Osteoblast (primary cell): ENCODE measurements at places on chromosomes 4 and X. TPM values are rescaled to one million over a fixed set of nuclear protein-coding genes. Genes with fewer than 3 reads are reported as not detected.

DNA sequence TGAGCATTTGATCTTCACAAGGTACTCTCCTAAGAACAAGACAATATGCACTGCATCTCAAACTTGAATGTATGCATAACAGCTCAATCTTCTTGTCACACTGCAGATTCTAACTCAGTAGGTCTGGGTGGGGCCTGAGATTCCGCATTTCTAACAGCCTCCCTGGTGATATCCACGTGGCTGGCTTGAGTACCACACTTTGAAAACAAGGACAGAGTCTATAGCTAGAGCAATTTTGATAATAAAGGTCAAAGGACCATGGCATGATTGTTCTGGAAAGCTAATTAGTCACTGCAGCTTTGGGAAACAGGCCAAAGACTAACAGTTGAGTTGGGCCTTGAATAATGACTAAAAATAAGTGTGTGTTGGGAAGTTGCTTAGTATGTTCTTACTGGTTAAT lies 213.3 kb downstream of the GBA3 start:
- no peak for DNase-seq

Gene SRPX
- total RNA-seq = 76.7 and 93.1 TPM in 2 replicates

- DNase-seq = no peak
Observed at GRCh38 chr4:100417565-100417964, 100.3 kb downstream of the EMCN start.

- DNase-seq = no peak
Observed at GRCh38 chrX:69988955-69989394, 60.8 kb downstream of the AWAT2 start.

- no peak for DNase-seq
Observed at GRCh38 chrX:48636301-48636700, 39.0 kb downstream of the WDR13 start.

DNA sequence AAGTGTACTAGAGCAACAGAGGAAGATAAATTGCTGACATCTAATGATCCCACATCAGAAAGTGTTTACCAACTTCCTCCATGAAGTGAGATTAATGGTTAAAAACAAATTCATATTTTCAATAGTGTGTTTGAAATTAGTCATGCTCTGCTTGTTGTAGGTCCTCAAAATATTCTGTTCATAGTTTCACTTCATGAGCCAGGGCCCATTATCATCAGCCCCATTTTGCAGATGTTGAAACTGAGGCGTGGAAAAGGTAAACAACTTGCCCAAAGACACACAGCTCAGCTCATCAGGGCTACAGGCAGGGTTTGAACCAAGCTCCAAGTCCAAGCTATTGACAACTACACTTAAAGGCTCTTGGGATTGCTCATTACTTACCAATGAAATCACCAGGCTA lies 103.5 kb upstream of the PPARGC1A start:
- no peak for DNase-seq

DNA sequence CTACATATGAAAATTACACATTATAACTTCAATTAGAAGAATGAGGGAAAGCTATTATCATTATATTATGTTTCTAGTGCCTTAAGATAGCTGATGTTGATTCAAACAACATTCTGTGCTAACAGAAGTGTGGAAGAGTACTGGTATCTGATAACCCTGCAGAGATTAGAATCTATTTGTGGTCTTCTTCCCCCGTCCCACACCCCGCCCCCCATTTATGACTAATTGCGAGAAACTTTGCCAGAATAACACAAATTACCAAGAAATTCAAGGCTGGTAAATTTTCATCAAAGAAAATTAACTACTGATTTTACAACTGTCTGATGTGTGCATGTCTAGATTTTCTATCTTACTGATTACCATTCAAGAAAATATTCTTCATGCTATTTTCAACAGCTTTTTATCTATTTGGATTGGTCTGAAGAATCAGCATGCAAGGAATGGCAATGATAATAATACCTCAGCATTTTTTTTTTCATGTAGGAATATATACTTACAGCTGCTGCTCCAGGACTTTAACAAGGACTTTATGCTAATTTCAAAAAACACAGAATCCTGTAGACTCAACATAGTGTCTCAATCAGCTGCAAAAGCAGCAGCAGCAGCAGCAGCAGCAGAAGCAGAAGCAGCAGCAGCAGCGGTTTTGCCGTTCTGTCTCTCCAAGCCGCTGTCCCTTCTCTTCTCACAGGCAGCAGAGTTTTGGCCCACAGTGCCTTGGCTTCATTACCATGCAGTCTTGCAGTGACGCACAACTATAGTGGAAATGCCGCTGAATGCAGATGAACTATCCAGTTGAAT lies 126.7 kb downstream of the FRYL start:
- no peak for DNase-seq

Gene BCAP31
- 114 and 118 TPM in 2 replicates for total RNA-seq

DNA sequence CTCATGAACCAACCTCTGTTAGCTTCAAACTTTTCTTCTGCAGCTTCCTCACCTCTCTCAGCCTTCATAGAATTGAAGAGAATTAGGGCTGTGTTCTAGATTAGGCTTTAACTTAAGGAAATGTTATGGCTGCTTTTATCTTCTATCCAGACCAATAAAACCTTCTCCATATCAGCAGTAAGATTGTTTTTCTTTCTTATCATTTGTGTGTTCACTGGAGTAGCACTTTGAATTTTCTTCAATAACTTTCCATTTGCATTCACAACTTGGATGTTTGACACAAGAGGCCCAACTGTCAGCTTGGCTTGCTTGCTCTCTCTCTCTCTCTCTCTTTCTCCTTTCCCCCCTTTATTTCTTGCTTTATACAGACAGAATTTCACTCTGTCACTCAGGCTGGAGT lies 22.8 kb upstream of the SOWAHB start:
- DNase-seq = no peak

DNA sequence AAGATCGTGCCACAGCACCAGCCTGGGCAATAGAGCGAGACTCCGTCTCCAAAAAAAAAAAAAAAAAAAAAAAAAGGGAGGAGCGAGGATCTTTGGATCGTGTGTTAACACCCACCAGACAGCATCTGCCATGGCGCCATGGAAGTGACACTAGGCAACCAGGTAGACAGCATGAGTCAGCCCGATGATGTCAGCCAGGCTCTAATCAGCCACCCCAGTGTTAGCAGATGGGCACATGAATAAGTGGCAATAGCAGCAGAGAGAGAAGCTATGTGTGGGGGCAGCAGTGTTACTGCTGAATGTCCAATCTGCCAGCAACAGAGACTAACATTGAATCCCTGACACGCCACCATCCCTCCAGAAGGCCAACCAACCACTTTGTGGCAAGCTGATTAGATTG lies 6.6 kb downstream of the SYN1 start:
- no peak for DNase-seq

DNA sequence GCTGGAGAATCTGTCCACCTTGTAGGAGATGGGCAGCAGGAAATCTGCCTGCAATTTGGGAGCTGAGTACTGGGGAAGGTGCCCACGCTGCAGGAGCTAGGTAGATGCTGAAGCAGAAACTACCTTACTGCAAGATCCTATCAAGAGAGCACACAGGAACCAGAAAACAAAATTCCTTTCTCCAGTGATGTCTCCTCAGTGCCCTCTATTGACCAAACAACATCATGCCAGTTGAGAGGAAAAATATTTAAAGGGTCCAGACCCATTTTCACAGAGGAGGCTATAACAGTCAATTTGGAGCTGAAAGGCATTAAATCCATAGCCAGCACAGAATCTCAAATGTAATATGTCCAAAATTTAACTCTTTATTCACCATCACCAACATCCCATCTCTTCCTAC lies 406.8 kb downstream of the SLITRK2 start:
- DNase-seq = no peak

Gene GLOD5
- total RNA-seq = not detected in 2 replicates

DNA sequence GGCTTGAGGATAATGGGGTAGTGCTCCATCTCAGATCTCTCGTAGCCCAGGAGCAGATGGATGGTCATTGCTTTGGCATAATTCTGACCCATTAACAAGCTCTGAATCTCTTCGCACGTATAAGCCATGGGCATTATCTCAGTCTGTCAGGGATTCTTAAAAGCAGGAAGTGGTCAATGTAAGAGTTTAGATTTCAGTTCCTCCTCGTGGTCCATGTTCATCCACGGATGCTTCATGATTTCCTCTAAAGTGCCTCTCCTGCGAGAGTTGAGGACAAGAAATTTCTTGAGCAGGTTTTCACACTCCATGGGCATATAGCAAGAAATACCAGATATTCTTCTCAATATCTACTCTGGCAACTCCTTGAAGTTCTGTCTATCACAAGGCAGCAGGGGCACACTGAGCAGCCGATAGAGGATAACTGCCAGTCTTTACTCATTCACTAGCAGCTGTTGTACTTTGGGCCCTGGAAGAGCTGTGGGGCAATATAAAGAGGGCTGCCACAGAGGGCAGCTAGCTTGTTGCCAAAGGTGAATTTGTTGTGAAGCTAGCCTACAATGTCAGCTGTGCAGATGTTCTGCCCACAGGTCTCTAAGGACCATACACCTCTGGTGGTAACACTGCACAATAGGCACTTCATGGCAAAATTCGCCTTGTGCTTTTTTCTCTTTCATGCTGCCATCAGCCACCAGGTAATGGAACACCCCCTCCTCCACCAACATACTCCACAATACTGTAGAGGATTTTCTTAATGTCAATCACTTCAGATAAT lies 52.0 kb upstream of the WDR17 start:
- no peak for DNase-seq

DNA sequence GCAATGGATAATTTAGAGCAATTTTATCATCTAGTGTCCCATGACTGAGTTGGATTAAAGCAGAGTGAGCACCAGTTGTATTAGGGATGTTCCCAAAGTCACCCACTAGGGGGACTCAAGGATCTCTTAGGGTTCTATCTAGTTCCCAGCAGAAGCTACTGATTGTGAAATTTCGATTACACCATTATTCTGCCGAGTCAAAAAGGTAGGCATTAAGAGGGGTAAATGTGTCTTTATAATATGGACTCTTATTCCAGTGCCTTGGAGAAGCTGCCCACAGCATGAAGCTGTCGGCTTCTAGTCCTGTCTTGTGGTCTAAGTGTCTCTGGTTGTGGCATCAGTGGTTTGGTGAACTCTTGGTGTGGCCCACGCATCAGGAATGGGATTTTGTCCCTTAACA lies 53.3 kb downstream of the RGS12 start:
- peak; percentile 92 for DNase-seq

Gene NPY2R
- total RNA-seq = under 0.01 and 0.36 TPM in 2 replicates

- no peak for DNase-seq
Observed at GRCh38 chrX:102995316-102995715, 58.2 kb downstream of the RAB40AL start.

DNA sequence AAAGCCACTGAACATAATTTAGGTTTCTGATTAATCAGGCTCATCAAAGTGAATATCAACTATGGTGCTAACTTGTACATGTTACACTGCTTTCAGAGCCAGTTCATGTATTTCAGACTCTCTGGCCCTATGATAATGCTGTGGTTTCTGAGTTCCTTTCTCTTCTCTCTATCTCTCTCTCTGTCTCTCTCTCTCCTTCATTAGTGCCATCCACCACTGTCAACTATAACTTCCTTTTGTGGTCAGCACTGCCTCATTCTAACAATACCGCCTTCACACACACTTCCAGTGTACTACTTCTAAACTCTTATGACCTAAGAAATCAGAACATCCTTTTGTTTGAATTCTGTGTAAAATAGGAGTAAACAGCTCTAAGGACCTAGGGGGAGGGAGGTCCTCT lies 907.1 kb downstream of the RPA4 start:
- DNase-seq = no peak

Gene POF1B
- not detected in 2 replicates for total RNA-seq

DNA sequence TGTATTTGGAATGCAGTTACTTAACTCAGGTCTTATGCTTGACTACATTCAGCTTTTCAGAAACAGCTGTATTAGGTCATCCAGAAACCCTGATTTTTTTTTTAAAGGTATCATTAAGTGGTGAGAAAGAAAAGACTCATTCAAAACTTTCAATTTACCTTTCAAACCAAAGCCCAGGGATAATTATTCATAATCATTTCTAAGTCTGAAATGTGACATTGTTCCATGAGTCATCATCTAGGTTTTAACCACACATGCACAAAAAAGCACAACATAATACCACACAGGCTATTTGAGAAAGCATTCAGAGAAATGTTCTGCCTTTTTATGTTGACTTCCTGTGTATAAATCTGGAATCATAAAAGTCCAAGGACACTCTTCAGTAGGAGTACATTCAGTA lies 288.2 kb downstream of the IL1RAPL2 start:
- DNase-seq = no peak

- no peak for DNase-seq
Observed at GRCh38 chr4:176999935-177000543, 207.3 kb upstream of the VEGFC start.

DNA sequence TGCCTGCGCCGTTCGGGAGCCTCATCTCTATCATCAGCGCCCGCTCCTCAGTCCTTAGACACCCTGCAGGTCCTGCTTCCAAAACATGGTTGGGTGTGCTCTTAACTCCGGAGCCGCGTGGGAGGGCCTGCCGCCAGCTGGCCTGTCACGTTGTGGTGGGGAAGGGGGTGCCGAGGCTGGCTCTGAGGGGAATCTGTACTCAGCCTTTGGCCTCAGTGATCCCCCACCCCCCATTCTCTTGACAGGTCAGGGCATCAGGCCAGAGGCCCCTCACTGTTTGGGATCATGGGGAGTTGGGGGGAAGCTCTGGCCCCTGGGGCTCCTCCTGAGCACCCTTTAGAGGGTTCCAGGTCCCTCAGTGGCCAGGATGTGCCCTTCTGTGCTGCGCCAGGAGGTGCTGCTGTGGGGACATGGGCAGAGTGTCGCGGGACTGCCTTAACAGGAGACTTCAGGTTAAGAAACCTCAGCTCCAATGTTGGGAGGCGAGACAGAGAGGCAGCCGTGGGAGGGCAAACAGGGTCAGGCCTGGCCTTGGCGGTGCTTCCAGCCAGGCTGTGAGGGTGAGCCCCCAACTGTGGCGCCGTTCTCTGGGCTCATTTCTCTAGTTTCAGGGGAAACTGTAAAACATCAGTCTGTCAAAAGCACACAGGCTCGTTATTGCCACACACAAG lies 33.5 kb downstream of the TRMT44 start:
- peak; percentile 47 for DNase-seq

DNA sequence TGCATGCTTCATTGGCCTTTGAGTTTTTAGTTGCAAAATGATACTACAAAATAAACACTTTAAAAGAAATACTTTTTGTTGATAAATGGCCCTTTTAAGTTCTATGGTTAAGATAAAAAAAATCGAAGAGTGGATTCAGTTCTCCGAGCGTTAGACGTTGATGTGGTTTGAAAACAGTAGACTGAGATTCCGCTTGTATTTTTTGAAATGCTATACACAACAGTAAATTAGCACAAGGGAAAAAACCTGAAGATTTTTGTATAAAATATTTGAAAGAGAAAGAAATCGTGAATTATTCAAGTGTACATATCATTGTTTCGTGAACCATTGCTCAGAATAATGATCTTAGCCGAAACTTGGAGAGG lies 1.4 kb downstream of the BMP2K start:
- no peak for DNase-seq

- DNase-seq = no peak
Observed at GRCh38 chrX:103153661-103154060, 60.7 kb upstream of the NXF3 start.

Gene TMEM156
- under 0.01 TPM in 1 of 2 replicates, not detected in the other for total RNA-seq

Gene FGF13
- total RNA-seq = 0.36 TPM in 1 of 2 replicates, not detected in the other

Gene RHOXF2B
- total RNA-seq = not detected in 2 replicates

Gene MCF2
- total RNA-seq = 0.29 TPM in 1 of 2 replicates, not detected in the other

DNA sequence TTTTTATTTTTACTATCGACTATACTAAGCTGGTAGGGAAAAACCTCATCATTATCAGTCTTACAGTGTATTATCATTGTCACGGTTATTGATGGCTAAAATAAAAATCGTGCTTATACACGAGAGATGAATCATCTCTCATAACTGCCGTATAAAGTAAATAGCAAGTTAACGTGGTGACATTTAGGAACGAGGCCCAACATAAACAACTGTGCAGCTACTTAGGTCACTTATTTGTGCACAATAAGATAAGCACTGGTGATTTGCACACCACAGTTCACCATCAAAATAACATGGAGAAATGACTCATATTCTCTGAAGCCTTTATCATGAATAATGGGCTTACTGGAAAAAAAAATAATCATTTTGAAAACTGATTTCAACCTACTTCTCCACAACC lies 482.0 kb upstream of the TENM3 start:
- peak; percentile 29 for DNase-seq
